Cortex of kidney (tissue), 1 donor: ENCODE measurements at places on chromosomes 1 and 21.

- DNase-seq = no peak
Observed at GRCh38 chr1:212862111-212862690, 4.1 kb downstream of the FLVCR1 start.

- DNase-seq = no peak
Observed at GRCh38 chr1:230498704-230499103, 72.6 kb upstream of the PGBD5 start.

DNA sequence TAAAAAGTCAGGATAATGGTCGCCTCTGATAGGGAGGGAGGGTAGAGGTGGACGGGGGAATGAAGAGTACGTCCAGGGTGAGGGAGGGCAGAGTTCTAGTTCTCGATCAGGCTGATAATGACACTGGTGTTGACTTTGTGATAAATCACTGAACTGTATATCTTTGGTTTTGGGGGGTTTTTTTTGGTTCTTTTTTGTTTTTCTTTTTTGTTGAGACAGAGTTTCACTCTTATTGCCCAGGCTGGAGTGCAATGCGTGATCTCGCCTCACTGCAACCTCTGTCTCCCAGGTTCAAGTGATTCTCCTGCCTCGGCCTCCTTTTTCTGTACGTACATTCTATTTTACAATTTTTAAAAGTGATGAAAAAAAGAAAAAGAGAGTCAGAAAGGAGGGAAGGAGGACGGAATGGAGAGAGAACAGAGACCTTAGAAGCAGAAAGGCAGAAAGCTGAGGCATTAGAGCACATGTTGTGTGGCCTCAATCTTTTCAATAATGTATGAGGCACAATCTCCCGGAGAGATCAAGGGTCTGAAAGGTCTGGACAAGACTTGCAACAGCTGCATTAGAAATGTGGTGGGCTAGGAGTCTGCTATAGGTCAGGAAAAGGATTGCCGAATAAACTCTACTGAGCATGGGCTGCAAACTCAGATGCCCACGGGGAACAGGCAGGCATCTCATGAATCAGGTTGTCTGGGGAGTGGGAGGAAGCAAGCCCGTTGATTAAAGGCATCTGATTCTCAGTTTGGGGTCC is 174.8 kb downstream of the TOMM20 start:
- DNase-seq = no peak

DNA sequence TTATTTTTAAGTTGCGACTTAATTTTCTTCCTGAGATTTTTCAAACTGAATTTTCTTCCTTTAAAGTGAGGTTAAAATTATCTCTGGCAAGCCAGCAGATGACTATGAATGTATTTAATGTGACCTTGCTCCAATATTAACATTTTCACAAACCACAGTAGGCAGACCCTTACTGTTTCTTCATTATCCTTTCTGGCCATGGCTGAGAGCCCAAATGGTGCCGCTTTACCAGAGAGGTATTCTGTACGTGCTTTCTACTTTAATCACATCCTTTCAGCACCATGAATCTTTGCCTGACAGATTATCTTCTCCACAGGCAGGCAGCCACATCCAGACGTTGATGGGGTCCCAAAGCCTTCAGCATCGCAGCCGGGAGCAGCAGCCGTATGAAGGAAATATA is 129.6 kb downstream of the LRRC40 start:
- no peak for DNase-seq

DNA sequence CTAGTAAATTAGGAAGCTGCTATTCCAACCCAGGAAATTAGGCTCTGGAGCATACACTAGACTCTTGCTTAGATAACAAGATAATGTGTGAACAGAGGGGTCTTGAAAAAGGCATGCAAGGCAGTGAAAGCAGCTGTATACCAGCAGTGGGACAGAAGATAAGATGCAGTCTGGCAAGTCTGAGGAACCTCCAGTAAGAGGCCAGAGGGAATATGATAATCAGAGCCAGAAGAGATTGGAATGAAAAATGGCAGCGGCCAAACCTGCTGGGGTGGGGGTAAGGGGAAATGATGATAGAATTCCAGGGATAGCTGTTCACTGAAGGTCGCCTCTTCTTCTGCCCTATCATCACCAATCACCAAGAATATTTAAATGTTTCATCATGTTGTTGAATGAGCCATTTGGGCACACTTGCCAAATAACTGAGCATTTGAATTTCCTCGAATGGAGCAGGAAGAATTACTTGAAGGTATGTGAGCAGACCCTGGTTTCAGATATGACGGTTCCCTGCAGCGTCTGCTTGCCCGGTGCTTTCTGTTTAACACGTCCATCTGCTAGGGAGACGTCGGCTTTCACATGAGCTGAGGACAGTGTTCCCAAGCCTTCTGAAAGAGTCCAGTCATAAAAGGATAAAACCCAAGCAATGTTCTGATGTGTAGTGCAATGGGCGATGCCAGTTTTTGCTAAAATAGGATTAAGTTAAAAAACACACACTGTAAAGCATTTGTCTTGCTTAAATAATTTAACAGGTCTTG is 173.3 kb downstream of the RWDD3 start:
- DNase-seq = no peak

- DNase-seq = no peak
Observed at GRCh38 chr1:205072881-205073280, 11.4 kb downstream of the TMEM81 start.

- DNase-seq = no peak
Observed at GRCh38 chr1:2803931-2804627, 2.6 kb upstream of the TTC34 start.

DNA sequence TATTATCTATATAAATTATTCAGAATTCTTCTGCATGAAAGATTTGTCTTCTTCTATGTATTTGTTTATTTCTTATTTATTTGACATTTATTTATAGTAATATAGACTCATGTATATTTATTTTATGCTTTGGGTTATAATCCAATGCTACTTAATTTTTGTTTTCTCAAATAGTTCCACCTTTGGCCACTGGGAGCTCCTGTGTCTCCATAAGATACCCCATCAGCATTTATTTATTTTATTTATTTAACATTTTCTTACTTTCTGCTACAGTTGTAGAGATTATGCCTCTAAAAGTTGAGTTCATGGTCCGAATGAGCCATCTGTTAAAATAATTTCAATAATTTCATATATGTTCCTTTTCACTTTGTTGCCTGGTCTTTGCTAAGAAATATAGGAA is 289.4 kb downstream of the ADGRL2 start:
- DNase-seq = no peak

GRCh38 chr1:23574265-23574754 is 15.0 kb upstream of the ID3 start:
- no peak for DNase-seq

DNA sequence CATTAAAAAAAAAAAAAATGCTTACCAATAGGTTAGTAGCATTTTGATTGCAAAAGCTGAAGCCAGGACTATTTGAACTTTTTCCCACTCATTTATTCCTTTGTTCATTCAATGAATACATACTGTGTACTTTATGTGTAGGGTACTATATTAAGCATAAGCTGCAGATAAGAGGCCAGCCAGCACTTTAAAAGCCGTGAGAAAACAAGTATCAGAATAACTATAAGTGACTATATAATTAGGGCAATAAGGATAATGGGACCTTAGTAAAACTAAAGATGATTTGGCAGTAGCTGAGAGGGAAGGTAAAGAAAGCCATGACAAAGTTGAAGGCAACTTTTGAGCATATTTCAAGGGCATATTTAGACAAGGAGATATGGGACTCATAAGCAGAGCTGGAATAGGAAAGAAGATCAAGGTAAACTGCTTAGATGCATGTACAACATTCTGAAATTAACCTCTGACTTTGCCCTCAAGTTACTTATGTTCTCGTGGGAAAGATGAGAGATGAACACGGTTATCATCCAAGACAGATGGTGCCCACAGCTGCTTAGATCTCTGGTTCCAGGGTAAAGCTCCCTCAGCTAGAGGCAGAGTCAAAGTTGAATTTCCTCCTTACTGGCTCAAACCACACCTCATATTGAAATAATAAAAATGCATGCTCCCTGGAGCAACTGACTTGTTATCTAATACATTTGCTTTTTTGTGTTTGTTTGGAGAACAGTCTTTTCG is 44.0 kb upstream of the FMO2 start:
- no peak for DNase-seq
